Hematopoietic multipotent progenitor cell treated with erythropoietin and hydrocortisone succinate and interleukin-3 and kit ligand, for 17 days (in vitro differentiated cells): ENCODE measurements at places on chromosomes 16 and 17.

DNA sequence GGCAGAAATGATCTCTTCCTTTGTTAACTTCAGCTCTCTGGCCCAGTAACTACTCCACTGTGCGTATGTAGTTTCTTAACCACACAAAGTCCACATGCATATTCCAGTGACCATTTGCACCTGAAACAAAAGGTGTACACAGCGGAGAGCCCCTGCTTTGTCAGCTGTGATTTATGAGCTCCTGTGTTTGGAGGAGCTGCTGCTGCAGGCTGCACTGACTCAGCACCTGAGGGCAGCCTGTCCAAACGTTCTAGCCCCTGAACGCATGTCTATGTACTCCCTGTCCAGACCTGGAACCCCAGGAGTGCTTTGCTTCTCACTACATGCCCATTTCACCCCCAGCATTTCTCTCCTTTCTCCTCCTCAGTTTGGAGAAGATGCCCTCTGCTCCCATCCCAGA is 216.1 kb downstream of the ABCC12 start:
- no peak for DNase-seq

GRCh38 chr16:13856398-13856797 is 63.6 kb upstream of the ERCC4 start:
- DNase-seq: no peak

- DNase-seq: no peak
These were observed 631 bp downstream of the UTP6 start for GRCh38 chr17:31900877-31901276.

DNA sequence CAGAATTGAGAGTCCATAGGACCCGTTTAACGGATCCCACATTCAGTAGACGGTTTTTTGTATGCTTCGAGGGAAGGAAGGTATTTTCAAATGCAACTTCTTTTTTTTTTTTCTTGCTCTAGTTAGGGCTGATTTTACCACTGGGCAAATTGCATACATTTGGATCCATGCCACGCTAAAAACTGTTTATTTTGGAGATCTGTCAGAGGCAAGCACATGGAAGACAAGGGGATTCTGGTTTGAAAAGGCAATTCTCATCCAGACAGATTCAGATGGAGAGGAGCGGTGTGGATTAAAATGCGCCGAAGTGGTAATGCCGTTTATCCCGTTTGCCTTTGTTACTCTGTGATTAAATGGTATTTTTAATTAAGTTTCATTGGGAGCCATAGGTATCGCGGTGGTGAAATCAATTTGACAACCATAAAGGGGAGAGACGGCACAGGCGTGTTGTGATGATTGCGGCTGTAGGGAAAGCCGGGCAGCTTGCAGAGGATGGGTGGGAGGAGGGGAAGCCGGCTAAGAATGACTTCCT is 170.4 kb downstream of the IRX3 start:
- no peak for DNase-seq

GRCh38 chr17:8909586-8910270 is 42.3 kb upstream of the PIK3R6 start:
- DNase-seq: no peak

DNA sequence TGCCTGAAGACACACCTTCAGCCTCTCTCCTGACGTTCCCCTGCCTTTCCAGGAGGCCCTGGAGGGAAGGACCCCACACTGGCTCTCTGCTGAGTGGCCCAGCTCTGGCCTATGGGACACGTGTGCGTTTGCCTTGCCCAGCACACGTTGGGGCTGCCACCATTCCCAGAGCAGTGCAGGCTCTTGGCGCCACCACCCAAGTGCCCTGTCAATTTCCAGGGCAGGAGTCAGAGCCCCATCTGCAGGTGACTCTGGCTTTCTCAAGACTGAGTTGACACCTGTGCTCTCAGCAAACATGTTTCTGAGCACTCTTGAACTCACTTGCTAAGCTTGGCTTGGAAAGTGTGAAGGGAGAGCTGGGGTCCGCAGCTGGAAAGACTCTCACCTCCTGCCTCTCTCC is 4.7 kb upstream of the IRF8 start:
- DNase-seq: no peak
